SK-N-SH treated with all-trans-retinoic acid at 6 μM for 48 hours (cell line): ENCODE measurements at places on chromosomes 7 and 10.
A peak's percentile ranks its signal among the peaks of the same experiment; 100 is the strongest.

DNA sequence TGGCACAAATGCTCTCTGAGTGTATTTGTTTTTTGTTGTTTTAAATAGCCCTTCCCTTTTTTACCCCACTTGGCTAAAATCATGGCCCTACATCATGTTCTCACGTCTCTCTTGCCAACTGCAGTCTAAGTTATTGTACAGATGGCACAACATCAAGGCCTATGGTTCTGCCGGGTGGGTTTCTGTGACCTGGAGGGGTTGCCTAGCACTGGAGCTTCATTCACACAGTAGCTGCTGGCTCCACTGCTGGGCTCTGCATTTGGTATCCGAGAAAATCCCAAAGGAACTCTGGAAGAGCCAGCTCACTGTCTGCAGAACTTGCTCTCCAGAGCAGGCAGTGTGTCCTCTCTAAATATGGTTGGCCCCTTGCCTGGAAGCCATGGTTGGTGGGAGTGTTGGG lies 120.6 kb downstream of the LRRC4 start:
- ATAC-seq: no peak

DNA sequence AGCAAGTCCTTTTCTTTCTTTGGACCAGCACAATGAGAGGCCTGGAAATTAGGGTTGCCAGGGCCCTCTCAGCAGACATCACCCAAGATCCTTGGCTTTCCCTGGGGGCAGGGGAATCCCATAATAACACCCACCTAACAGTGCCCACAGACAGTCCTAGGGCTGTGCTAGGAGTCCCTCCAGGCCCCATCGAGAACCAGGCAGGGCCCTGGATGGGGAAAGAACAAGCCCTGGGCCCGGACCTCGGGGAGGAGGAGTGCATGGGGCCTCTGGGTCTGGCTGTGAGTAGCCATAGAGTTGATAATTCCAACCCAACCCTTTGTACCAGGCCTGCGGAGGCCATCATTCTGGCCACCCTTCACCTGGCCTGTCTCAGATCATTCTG lies 201.2 kb upstream of the ZMIZ1 start:
- ATAC-seq: no peak

DNA sequence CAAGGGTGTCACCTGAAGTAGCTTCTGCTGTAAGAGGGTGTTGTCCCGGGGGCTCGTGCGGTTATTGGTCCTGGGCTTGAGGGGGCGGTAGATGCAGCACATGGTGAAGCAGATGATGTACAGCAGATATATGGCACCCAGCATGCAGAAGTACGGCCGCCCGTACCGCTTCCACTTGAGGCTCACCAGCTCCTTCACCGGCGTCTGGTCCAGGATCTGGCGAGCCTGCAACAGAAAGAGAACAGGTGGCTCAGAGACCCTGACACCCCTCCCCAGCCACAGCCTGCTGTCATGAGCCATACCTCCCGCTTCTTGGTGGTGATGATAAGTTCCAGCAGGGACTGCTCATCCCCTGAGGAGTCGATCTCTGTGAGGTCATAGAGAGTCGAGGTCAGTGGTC lies 10.1 kb downstream of the TRPV6 start:
- no peak for ATAC-seq

GRCh38 chr10:101441541-101442455 lies 87.8 kb downstream of the BTRC start:
- peak; percentile 97 for ATAC-seq

DNA sequence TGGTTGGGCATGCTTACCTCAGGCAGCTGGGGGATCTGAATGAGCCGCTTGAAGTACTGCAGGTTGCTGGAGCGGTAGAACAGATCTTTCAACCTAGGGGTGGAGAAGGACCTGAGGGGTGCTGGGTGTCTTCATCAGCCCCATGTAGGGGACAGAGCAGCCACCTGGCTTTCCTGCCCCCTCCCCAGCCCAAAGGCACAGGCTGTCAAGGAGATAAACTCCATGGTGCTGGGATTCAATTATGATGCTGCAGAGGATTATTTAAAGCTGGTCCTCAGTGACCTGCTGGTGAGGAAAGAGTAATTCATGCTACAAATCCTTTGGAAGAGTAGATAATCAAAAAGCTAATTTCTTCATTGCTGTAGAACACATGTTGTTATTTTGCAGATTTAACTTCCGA lies 71.1 kb downstream of the SPDYE5 start:
- ATAC-seq: no peak

- ATAC-seq: no peak
These were observed 41.9 kb downstream of the AUTS2 start for GRCh38 chr7:69640216-69640615.
